ENCODE measurements at places on chromosomes 16 and 17.

GRCh38 chr16:52573365-52574299 is 26.7 kb upstream of the TOX3 start:
- DNase-seq: no peak

GRCh38 chr17:64320613-64321553 is 57.8 kb upstream of the TEX2 start:
- no peak for DNase-seq

DNA sequence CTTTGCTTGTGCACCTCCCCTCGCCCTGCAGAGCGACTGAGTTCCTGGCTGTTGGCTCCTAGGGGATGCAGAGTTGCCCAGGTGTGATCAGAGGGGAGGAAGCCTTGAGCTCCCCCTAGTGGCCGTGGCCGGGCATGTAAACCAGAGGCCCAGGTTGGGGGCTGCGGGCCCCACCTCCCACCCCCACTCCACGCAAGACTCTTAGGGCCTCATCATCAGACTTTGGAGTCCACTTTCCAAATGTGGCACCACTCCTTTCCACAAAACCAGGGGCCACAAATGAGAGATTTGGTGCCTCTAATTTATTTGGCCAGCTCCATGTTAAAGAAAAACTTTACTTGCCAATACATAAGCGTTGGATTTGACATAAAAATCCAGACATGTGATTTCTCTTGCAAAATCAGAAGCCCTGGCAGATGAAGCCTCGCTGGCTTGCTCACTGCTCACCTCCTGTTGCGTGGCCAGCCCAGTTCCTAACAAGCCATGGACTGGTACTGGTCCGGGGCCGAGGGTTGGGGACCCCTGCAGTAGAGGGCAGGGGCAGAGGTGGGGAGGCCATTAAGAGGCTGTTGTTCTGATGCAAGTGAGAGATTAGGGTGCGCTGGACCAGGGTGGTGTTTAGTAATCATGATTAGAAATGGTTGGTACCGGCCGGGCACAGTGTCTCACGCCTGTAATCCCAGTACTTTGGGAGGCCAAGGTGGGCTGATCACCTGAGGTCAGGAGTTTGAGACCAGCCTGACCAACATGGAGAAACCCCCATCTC is 28.7 kb upstream of the GAS7 start:
- no peak for DNase-seq

DNA sequence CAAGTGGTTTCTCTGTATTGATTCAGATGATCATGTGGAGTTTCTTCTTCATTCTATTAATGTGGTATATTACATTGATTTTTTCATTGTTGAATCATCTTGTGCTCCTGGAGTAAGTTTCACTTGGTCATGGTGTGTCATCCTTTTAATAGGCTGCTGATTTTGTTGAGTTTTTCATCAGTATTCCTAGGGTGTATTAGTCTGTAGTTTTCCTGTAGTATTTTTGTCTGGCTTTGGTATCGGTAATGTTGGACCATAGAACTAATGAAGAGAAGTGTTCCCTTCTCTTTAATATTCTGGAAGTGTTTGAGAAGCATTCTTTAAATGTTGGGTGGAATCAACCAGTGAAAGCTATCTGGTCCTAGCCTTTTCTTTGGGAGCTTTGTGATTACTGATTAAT is 99.0 kb downstream of the OMG start:
- DNase-seq: peak; percentile 16

DNA sequence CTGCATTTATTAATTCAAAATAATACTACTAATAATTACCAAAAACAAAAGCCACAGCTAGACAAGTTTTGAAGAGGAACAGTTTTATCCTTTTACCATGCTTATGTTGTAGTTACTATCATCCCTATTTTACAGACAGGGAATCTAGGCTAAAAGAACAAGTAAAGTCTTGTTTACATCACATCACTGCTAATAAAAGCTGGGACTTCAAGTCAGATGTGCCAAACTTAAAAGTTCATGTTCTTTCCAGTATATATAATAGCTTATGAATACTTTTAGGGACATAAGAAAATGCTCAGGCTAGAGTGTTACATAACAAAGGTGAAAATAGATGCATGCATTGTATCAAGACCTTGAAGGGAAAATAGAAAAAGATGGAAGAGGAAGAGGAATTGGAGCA is 234.2 kb downstream of the CDH11 start:
- no peak for DNase-seq

- no peak for DNase-seq
Measured at GRCh38 chr16:11992586-11993524, 16.3 kb downstream of the SNX29 start.

GRCh38 chr17:75914643-75915267 is 10.1 kb upstream of the MRPL38 start:
- DNase-seq: no peak

DNA sequence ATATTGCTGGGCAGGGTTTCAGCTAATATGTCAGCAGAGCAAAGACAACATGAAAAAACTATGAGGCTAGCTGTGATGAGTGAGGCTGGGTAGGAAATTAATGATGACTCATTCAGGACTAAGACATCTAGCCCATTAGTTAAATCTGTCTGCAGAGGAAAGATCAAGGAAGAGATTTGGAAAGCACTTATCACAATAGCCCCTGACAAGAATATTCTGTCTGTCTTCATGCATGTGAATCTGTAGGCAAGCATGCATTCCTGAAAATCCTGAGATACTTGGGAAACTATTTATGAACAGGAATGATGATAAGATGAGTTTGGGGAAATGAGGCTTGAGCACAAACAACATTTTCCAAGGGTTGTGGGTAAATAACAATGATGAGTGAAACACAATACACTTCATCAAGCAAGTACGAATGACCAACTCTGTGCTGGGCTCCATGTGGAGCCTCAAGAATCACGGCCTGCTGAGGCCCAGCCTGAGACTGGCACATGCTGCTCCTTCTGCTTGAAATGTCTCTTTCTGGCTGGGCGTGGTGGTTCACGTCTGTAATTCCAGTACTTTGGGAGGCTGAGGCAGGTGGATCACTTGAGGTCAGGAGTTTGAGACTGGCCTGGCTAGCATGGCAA is 96.5 kb upstream of the ASIC2 start:
- DNase-seq: peak; percentile 6

DNA sequence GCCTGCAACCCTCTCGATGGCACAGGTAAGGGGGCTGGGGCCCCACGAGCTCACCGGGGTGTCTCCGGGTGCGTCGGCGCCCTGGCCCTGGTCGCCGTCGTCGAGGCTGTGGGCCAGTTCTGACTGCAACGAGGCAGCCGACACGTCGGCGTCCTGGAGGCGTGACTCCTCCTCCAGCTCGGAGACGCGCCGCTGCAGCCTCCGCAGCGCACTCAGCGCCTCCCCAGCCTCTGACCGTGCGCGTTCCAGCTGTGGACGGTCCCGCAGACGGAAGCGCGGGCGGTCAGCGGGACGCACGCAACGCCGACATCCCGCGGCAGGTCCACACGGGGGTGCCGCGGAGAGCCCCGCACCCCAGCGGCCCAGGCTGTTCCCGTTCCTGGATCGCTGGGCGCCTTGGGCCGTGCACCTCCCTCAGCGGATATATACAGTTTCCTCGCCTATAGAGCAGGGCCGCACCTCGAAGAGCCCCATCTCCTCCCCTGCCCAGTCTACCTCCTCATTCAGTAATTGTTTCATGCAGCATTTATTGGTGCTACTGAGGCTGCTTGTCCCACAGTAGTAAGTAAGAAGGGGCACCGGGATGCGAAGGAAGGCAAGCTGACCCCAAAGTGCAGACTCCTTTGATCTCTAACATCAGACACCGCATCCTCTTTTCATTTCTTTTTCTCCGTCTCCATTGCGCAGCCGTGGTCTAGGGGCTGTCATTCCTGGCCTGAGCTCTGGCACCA is 5.8 kb downstream of the THOC6 start:
- no peak for DNase-seq

- no peak for DNase-seq
Measured at GRCh38 chr17:72053036-72053435, 67.8 kb upstream of the SOX9 start.

- DNase-seq: no peak
Measured at GRCh38 chr17:43905985-43906852, 1.1 kb downstream of the MPP2 start.

DNA sequence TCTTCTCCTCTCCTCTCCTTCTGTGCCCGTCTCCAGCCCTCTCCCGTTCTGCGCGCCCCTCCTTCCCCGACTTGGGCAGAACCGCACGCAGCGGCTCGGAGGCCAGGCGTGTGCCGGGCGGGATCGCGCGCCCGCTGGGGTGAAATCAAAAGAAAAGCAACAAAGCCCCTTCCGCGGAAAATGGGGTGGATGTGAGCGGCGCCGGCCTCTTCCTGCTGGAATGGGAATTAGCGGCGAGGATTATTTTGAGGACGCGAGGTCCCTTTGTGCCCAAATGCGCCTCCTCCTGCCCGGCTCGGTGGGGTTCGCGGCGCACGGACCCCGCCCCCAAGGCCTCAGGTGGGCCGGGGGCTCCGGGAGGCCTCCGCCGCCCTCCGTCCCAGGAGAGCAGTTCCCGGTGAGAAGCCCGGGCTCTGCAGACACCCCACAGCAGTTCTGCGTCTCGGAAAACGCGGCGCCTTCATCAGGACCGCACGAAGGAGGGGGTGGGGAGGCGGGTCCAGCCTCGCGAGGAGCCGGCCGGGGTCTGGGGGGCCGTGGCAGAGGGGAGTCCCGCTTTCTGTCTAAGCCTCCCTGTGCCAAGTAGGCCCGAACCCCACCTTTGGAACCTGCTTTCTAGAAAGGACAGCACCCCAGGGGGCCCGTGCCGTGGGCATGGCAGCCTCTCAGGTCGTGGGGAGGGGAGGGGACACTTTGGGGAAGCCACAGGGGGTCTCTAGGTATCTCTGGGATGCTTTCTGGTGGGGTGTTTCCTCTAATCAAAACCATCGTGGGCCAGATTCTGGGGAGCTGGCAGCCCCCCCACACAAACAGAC is 91.0 kb upstream of the CBX4 start:
- DNase-seq: no peak

GRCh38 chr16:27613238-27613791 is 63.4 kb downstream of the KATNIP start:
- no peak for DNase-seq

DNA sequence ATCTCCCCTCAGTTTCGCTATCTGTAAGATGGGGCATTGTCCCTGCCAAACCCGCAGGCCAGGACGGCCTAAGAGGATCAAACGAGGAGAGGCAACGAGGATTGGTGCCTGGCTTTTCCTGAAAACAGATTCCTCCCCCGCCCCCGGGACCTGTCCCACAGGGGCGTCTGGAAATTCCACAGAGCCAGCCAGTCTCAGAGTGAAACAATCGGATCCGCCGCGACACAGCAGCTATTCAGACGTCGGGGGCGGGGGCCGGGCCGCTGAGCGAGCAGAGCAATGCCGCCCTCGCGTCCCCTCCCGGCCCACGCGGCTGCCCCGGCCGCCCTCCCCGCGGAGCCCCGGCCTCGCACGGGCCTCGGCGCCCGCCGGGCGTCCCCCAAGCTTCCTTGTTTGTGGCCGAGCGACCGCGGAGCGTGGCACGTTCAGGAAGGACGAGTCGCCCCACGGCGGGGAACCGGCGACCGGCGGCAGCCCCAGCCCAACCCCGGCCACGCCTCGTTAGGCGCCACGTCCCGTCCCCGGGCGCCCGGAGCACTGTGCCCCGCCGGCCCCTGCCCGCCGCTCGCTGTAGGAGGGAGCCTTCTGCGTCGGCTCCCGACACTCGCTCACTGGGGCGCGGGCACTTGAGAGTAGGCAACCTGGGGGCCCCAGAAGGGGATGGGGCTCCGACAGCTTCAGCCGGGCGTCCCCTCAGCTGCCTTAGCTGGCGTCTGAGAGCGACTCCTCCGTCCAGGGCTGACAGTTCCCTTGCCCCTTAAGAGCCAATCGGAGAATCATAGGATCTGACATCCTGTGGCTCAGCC is 29.6 kb upstream of the PHOSPHO1 start:
- peak; percentile 34 for DNase-seq

GRCh38 chr16:85291302-85292148 is 179.3 kb upstream of the CIBAR2 start:
- no peak for DNase-seq

DNA sequence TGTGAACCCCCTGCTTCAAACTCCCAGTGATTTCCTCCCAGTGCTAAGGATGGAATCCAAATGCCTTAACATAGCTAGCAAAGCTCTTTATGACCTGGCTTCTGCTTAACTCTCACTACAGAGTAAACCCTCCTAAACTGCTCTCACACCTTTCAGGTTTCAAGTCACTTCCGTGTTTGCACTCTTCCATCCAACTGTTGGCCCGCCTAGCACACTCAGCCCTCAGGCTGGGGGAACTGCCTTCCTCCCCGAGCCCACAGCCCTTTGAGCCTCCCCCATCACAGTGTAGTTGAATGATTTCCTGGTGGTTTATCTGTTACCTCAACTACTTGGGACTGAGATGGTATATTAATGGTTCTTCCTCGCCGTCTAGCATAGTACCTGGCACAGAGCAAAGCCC is 342.5 kb downstream of the NPIPA8 start:
- DNase-seq: no peak

All from epithelial cell of prostate (primary cell).